ENCODE measurements at places on chromosomes 12 and 14. TPM values are rescaled to one million over a fixed set of nuclear protein-coding genes. Genes with fewer than 3 reads are reported as not detected.

Gene PLA2G1B
- not detected for total RNA-seq

Gene GRIP1
- 12.9 TPM for total RNA-seq

DNA sequence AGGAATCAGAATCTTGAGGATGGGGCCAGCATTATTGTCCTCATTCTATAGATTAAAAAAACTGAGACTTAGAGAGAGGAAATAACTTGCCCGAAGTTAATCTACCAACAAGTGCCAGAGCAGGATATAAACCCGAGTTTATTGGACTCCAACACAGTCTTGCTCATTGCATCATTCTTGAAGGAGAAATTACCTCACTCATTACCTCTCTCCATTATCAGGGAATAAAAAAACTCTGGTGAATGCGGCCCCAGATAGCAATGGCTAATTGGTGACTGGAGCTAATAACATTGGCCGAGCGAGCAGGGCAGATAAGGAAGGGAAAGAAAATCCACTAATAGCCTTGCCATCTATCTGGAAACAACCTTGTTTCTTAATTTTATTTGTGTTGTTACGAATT is 24.7 kb upstream of the TMED10 start:
- H3K4me3 ChIP-seq, result no peak overlapping the region
- H3K36me3 ChIP-seq, result no peaks in the 10 kb centered on the region
- no peaks in the 10 kb centered on the region for H3K27me3 ChIP-seq
- no peak overlapping the region for H3K27ac ChIP-seq
- DNase-seq, result no peak

DNA sequence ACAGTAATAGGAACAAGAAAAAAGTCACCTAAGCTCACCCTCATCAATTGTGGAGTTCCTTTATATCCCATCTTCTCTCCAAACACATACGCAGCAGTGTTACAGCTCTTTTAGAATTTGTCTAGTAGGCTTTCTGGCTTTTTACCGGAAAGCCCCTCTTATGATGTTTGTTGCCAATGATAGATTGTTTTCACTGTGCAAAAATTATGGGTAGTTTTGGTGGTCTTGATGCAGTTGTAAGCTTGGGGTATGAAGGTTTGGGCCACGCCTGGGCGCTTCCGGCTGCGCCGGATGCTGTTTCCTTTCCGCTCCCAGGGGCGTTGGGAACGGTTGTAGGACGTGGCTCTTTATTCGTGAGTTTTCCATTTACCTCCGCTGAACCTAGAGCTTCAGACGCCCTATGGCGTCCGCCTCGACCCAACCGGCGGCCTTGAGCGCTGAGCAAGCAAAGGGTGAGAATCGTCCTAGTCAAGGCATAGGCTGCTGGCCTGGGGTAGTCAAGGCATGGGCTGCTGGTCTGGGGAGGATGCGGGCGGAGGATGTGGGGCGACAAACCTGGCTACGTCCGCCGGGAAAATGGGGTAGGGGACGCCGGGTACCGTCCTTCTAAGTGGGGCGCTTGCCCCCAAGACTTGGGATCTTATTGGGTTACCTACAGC is at the start of the genes C12orf57 and RNU7-1:
TSS of gene C12orf57 (plus strand) at position 301 of the 659 bp plus-strand sequence. CDS start at position 401, 100 bp downstream.
TSS of gene RNU7-1 (plus strand) at position 95 of the 659 bp plus-strand sequence.
- peak; percentile 78 for DNase-seq
- H3K4me3 ChIP-seq, result peak within 1 kb of the TSS; percentile 72
- H3K27me3 ChIP-seq, result no peaks in the 10 kb centered on the region
- peaks cover 30% of the 10 kb centered on the region for H3K4me1 ChIP-seq
- H3K27ac ChIP-seq, result peak within 1 kb of the TSS; percentile 97

- peaks cover 11% of the 10 kb centered on the region for H3K4me1 ChIP-seq
- H3K27me3 ChIP-seq, result no peaks in the 10 kb centered on the region
- H3K27ac ChIP-seq, result no peak overlapping the region
- DNase-seq, result no peak
Observed at GRCh38 chr14:91284791-91285548, 40.5 kb upstream of the GPR68 start.
